ENCODE measurements at places on chromosomes 4 and X.

DNA sequence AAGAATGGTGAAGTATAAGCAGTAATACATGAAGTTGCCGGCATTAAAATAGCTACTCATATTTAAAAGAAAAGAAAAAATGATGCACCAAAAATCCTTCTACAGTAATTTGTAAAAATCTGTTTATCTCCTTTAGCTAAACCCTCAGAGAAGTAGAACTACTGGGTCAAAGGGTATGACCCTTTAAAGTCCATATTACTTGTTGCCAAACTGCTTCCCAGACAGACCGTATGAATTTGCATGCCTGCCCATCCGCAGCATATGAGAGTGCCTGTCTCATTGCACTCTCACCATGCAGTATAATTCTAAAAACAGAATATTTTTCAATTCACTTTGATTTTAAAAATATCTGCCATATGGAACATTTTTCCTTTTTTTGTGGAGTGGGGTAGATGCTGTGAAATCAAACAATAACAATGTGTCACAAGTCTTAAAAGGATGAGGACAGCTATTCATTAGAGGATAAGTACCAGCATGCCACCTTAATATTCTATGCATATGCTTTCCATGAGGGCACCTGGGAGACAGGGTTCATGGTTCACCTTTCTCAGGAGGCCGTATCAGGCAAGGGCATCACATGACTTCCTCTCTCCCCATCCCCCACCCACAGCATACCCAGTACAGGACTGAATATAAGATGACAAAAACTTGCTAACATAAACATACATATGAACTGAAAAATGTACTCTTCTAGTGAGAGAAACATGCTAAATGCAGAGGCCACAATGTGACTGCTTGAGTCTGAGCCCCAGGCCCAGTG lies 17.8 kb downstream of the ZDHHC9 start:
- DNase-seq, result no peak

GRCh38 chrX:13487731-13488505 lies 81.5 kb upstream of the EGFL6 start:
- no peak for DNase-seq

DNA sequence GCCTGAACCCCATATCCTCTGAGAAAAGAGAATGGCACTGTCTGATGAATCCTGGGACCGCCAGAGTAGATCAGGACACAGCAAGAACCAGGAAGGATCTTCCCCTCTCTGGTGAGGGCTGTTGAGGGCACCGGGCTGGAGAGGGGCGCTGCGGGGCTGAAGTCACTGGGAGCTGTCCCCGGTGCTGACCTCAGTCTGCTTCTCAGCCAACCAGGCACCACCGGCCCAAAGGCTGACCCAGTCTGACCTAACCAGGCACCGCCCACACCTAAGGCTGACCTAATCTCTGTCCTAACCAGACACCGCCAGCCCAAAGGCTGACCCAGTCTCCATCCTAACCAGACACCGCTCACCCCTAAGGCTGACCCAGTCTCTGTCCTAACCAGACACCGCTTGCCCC lies 82.8 kb downstream of the CPZ start:
- DNase-seq, result no peak

GRCh38 chrX:48897157-48897624 lies 377 bp downstream of the TIMM17B start:
- DNase-seq, result peak; percentile 21

DNA sequence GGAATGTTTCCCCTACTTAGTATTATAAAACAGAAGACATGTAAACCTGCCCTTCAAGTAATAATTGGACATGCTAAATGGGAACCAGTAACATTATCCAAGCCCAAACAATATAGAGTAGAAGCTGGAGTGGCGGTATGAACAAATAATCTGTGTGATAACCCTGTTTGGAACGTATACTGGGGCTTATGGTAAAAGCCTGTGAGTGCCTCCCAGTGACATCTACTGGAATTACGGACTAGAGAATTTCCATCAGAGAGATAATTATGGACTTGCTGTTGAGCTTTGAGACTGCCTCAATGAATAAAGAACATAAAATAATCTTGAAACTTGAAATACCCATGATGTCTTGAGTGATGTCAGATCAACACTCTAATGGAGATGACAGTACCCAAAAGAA lies 406.3 kb upstream of the GRIA3 start:
- DNase-seq, result no peak

- no peak for DNase-seq
Observed at GRCh38 chrX:154458954-154459778, 1.1 kb downstream of the PLXNA3 start.

GRCh38 chr4:85818700-85819099 lies 343.8 kb downstream of the ARHGAP24 start:
- DNase-seq, result no peak

DNA sequence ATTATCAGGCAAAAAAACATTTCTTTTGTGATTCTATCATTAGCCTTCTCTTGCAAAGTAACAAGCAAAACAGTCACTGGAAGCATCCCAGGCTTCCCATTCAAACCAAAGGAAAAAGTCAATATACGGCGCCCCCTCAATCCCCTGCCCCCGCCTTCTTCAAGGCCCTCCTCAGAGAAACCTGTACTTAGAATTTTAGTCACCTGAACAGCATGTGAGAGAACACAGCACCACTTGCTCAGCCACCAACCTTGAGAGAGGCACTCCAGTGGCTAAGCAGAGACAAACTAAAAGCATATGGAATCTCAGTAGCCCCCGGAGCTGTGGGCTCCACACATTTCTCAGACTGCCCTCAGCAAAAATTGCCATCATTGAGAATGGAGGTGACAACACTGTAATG lies 25.2 kb downstream of the LEF1 start:
- DNase-seq, result no peak

- DNase-seq, result no peak
Observed at GRCh38 chr4:75144475-75144874, 211.6 kb downstream of the PARM1 start.

DNA sequence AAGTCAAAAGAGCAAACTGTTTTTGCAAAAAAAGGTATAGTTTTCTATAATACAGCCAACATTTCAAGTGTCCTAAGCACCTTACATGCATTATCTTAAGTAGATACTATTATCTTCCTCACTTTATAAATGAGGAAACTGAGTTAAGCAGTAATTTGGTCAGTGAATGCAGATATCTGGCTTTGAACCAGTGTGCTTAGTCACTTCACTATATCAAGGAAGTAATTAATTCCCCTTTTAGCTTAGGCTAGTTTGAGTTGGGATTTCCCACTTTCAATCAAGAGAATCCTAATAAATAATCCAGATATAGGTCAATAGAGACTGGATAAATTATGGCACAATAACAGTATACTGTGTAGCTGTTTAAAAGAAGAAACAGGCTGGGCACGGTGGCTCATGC lies 14.8 kb downstream of the SPINK2 start:
- no peak for DNase-seq

GRCh38 chr4:14303856-14304255 lies 676.3 kb upstream of the BOD1L1 start:
- no peak for DNase-seq

DNA sequence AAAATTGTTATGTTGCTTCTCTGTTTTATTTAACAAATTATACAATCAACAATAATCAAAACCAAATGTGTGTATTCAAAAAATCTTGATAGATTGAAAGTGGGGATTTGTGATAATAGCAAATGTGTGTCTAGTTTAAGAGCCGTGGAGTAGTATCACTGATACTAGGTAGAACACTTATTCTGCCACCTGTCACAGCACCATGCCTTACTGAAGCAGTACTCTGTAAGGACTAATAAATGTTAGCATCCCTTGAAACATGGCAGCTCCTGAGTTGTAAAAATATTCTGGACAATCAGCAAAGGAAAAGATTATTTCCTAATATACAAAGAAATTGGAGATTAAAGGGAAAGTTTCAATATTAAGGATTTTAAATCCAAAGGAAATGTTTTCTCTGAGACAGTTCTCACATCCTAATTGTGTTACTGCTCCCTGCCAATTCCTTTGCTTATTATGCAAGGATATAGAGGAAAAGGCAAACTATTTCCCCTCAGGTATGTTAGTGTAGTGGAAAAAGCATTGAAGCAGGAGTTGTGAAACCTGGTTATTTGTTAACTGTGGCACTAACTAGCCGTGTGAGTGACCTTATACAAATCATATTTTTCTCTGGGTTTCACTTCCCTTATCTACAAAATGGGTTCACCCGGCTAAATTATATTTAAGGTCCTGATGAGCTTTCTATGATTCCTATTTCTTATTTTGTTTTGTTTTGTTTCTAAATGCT lies 303.1 kb downstream of the ARHGAP24 start:
- no peak for DNase-seq

- no peak for DNase-seq
Observed at GRCh38 chrX:16202943-16203342, 35.7 kb downstream of the MAGEB17 start.

DNA sequence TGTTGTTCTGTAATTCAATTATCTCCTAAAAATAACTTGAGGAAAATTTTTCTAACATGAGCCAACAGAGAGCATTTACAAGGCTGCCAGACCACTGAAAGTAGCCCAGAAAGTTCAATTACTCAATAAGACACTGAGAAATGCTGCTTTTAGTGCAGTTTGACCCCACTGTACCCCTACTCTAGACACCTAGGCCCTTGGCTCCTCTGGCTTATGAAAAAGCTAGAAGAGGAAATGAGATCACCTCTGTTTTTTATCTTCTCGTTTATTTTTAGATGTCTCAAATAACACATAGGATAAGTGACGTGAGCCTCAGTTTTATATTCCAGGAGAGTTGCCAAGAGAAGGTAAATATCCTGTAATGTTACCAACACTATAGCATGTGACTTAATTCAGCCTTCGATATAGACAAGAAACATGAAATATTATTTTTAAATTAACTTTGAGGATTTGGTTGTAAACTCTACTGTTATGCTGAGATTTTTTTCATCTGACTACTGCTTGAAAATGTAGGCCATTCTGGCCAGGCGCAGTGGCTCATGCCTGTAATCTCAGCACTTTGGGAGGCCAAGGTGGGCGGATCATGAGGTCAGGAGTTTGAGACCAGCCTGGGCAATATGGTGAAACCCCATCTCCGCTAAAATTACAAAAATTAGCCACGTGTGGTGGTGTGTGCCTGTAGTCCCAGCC lies 24.4 kb downstream of the TNIP3 start:
- no peak for DNase-seq

GRCh38 chr4:13794819-13795565 lies 167.5 kb upstream of the BOD1L1 start:
- no peak for DNase-seq

DNA sequence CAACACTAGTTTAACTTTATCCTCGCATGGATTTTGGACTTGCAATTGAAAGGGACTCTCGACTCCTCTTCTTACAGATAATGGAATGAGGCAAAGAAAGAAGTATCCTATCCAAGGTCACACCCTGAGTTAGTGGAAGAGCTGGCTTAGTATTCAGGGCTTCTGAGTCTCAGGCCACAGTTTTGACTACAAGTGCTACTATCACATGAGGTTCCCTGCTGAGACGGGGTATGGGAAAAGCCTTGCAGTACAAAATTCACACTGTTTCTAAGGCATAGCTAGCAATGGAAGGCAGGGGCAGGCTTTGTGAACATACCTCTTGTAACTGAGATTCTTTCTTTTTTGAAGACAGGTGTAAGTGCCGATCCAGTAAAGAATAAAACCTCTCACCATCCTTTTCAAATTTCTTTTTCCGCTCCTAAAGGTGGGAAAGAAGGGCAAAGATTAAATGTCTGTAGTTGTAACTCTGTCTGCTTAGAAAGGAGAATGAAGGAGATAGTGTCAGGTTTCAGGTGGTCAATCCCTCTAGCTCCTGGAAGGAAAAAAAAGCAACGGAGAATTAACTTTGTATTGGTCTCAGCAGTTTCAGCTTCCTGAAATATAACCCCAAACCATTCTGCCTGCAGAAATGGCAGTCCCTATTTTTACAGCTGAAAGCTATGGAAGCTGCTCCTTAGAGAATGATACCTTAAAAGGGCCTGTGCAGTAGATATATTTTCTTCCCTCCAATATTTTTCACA lies 199.0 kb downstream of the OPHN1 start:
- DNase-seq, result no peak

DNA sequence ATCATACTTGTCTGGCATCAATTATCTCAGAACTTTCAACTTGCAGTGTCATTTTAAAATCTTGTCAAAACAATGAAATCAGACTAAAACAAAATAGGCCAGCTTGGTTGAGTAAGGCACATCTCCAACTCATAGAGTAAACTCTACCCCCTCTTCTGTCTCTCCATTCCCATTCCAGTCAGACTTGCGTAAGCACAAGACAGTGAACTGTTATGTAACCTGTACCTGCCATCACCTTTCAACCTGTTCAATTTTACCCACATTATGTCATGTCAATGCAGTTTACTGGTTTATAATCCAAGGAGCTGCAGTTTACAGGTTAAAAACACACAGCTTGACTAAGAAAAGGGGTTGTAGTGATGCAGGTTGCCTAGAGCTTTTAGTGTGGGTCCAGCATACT lies 8.3 kb downstream of the CDX4 start:
- no peak for DNase-seq

DNA sequence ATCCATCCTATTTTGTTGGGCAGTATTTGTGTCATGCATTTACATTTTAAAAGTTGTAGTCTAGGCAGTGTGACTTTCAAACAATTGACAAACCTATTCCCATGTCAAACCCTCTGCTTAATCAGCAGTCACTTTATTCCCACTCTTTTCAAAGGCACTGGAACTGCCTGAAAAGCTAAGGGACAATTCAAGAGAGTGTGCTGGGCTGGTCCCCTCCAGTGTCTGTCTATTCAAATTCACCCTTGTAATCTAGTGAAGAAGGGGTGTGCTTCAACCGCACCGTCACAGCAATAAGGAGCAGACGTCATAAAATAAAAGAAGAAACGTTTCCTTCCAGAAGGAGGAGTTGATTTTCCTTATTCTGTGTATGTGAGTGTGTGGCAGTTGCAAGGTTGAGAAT lies 197.0 kb upstream of the MAD2L1 start:
- no peak for DNase-seq

- DNase-seq, result peak; percentile 55
Observed at GRCh38 chr4:43132010-43132582, 239.6 kb downstream of the GRXCR1 start.

DNA sequence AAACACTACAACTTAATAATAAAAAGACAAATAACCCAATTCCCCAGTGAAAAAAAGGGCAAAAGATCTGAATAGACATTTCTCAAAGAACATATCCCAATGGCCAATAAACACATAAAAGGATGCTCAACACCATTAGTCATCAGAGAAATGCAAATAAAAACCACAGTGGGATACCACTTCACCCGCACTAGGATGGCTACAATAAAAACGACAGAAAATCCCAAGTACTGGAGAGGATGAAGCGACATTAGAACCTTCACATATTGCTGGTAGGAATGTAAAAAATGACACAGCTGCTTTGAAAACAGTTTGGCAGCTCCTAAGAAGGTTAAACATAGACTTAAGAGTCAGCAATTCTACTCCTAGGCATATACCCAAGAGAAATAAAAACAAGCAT lies 140.6 kb upstream of the ARX start:
- DNase-seq, result no peak

- DNase-seq, result no peak
Observed at GRCh38 chr4:2907706-2908293, 55.4 kb downstream of the NOP14 start.

All from hippocampal formation (tissue), 2 donors.